Central memory CD8-positive, alpha-beta T cell (primary cell): ENCODE measurements at places on chromosomes 1 and 21.

DNA sequence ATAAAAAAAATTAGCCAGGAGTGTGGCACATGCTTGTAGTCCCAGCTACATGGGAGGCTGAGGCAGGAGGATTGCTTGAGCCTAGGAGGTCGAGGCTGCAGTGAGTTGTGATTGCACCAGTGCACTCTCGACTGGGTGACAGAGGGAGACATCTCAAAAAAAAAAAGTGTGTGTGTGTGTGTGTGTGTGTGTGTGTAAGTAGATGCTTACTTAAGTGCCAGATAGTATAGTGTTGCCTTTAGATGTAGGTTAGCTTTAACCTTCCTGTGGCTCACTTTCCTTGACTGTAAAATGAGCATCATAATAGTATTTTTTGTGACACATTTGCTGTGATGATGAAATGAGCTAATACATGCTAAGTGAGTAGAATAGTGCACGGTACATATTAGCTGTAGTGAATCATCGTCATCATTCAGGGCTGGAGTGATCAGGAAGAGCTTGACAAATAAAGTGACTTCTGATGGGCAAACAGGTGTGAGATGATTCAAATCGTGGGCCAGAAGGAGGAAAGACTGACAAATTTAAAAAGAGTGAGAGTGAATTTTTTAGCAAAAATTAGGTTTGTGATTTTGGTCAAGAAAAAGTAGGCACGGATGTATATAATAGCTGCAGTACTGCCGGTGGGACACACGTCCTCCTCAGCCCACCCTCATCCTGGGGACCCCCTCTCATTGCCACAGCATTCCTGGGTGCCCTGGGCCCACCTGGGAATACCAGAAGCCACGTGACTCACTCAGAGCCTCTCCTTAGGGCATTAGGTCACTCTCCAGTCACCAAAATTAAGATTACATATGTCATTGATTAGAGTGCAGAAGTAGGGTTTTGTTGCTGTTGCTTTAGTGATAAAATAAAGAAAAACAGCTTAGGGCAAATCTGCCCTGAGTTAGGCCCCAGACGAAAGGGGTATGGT is 33.9 kb downstream of the EIF2D start:
- DNase-seq: no peak

DNA sequence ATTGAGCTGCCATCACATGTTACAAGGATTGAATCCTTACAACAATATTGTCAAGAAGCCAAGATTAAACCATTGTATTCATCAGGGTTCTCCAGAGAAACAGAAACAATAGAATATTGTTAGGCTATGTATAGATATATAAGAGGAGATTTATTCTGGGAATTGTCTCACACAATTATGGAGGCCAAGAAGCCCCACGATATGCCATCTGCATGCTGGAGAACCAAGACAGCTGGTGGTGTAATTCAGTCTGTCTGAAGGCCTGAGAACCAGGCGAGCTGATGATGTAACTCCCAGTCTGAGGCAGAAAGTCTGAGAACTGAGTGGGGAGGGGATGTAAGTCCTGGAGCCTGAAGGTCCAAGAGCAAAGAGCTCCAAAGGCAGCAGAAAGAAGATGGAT is 14.5 kb upstream of the TTF2 start:
- DNase-seq: no peak

DNA sequence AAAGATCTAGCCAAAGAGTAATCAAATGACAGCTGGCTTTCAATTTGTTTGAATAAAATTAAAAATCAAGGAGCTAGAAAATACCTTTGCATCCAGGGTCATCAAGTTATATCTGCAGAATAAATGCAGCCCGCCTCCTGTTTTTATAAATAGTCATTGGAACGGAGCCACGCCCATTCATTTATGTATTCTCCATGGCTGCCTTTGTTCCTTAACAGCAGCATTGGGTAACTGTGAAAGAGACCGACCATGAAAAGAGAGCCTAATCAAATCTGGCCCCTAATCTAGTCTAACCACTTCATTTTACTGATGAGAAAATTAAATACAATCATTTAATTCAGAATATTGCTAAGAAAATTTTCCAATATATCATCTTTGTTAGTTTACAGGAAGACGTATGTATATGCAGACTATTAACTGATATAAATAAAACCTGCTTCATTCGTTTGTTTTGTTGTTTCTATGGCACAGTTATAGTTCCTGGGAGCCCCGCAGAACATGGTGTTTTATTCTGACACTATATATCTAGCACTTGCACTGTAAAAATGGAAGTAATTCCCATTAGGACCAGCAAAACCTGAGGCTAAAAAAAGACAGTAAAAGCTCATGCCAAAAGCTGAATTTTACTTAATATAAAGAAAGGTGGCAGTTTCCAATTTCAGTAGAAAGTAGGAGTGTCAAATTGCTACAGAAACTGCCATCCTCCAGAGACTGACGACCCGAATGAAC is 111.8 kb upstream of the PALMD start:
- DNase-seq: no peak

DNA sequence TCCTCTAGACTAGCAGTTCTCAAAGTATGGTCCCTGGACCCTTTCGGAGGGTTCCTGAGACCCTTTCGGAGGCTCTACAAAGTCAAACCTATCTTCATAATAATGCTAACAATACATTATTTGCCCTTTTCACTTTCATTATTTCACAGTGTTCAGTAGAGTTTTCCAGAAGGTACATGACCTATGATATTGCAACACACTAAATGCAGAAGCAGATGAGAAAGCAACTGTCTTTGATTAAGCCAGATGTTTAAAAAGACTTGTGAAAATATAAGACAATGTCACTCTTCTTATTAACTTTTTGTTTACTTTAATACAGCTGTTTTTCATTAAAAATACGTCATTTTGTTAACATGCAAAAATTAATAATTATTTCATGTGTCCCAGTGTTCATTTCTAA is 5.8 kb downstream of the KCNJ10 start:
- DNase-seq: no peak

DNA sequence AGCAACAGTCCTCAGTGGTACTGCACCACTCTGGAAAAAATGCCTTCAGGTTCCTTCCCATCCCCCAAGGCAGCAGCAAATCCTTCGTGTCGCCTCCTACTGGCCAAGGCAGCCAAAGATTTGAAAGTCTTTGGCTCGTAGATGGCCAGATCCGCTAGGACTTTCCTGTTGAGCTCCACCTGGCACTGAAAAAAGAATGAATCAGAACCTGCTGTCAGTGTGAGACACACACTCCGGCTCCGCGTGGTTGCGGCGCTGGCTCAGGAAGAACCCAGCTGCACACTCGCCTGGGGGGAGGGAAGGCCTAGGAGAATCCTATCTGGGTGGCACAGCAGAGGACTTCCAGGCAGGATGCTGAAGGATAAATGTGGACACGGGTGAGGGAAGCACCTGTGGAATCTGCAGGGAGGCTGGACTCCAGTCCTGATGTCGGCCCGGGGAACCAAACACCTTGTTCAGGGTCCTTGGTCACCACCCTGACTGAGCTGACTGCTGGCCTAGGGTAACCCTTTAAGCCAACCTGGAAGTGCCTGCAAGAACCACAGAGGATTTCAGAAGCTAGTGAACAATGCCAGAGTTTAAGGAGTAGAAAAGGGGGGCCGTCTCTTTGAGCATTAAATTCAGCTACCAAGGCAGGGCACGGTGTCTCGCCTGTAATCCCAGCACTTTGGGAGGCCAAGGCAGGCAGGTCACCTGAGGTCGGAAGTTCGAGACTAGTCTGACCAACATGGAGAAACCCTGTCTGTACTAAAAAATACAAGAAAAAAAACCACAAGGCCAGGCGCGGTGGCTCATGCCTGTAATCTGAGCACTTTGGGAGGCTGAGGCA is 3.2 kb upstream of the CCNL2 start:
- no peak for DNase-seq

DNA sequence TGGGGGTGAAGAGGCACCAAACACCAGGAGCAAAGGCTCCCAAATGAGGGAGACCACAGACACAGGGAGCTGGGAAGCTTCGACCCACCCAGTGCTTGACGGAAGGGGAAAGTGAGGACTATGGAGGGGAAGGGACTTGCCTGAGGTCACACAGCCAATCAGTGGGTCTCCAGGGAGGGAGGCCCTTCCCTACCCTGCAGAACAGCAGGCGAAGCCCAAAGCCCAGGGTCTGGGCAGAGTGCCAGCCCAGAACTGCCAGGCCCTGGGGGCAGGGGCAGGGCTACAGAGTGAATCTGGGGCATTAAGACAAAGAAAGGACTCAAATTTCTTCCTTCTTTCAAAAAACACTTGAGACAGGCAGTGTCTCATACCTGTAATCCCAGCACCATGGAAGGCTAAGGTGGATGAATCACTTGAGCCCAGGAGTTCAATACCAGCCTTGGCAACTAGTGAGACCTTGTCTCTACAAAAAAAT is 45.5 kb upstream of the ECE1 start:
- no peak for DNase-seq

DNA sequence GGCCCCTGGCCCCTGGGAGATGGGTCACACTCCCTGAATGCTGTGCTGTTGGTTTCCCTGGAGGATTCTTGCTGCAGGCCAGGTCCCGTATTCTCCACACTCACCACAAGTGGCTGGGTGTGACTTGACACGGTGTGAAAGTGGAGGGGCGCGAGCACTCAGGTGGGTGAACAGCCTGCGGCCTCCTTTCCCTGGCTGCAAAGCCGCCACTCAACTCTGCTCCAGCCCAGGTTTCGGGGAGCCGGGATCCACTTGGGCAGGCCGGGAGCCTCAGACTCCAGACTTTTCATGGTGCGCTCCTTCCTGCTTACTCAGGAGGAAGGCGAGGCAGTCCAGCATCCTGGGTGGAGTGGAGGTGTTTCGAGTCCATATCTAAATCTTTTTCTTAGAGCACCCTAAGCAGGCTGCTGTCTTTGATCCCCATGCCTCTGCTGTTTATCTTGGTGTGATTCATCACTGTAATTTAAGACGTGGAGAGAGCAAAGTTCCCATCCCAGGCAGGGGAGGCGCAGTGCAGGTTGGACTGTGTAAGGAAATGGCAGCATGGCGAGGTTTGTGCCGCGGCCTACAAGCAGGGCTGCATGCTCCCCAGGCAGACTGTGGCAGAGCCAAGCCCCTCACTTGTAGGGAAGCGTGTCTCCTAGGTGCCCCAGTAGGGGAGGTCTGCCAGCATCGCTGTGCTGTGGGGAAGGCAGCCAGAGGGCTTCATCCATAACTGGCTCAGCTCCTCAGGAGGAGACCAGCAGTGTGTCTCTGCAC is 29.6 kb downstream of the VANGL1 start:
- DNase-seq: no peak

DNA sequence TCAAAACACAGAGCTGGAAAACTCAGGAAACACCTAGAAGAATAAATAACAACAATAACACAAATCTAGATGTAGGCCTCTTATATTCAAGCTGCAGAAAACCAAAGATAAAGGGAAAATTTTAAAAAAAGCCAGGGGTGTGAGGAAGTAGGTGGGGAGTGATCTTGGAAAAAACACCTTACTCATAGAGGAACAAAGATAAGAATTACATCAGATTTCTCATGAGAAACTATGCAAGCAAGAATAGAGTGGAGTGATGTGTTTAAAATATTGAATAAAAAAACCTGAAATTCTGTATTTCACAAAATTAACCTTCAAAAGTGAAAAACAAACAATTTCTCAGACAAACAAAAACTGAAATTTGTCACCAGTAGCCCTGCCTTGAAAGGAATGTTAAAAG is 265.5 kb upstream of the RGS18 start:
- DNase-seq: no peak

DNA sequence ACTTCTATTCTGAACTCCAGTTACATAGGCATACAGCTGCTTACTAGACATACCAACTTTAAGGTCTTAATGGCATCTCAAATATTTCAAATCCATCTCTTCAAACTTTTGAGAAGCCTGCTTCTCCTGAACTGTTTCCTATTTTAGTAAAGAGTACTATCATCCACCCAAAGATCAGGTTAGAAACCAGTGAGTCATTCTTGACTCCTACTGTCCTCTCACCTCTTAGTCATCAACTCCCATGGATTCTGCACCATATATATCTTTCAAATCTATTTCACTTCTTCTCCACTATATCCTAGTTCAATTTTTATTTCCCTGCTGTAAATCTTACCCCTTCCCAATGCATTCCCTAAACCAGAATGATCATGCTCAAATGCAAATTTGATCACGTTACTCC is 18.1 kb upstream of the BEND5 start:
- no peak for DNase-seq

- DNase-seq: no peak
Observed at GRCh38 chr1:166391279-166392066, 224.7 kb upstream of the FAM78B start.
